ENCODE measurements at places on chromosomes 6 and 20. TPM values are rescaled to one million over a fixed set of nuclear protein-coding genes. Genes with fewer than 3 reads are reported as not detected.
A peak's percentile ranks its signal among the peaks of the same experiment; 100 is the strongest.

- H3K27ac ChIP-seq, result peak overlapping the region; percentile 89
- peaks cover 17% of the 10 kb centered on the region for H3K4me1 ChIP-seq
- H3K36me3 ChIP-seq, result no peaks in the 10 kb centered on the region
- H3K27me3 ChIP-seq, result no peaks in the 10 kb centered on the region
- peak overlapping the region; percentile 65 for H3K4me3 ChIP-seq
- DNase-seq, result peak; percentile 19
Observed at GRCh38 chr20:25042531-25043498, 15.1 kb downstream of the ACSS1 start.

- H3K4me3 ChIP-seq, result peak overlapping the region; percentile 44
- DNase-seq, result no peak
- no peaks in the 10 kb centered on the region for H3K27me3 ChIP-seq
- peak overlapping the region; percentile 60 for H3K27ac ChIP-seq
Observed at GRCh38 chr20:50481741-50482140, 28.4 kb upstream of the PTPN1 start.

GRCh38 chr6:80789912-80790570, 683.6 kb downstream of the BCKDHB start:
- H3K4me3 ChIP-seq, result no peak overlapping the region
- H3K36me3 ChIP-seq, result no peaks in the 10 kb centered on the region
- no peaks in the 10 kb centered on the region for H3K4me1 ChIP-seq
- no peak overlapping the region for H3K27ac ChIP-seq
- no peaks in the 10 kb centered on the region for H3K27me3 ChIP-seq

PPP1R16B gene
- 184 TPM for total RNA-seq

DNA sequence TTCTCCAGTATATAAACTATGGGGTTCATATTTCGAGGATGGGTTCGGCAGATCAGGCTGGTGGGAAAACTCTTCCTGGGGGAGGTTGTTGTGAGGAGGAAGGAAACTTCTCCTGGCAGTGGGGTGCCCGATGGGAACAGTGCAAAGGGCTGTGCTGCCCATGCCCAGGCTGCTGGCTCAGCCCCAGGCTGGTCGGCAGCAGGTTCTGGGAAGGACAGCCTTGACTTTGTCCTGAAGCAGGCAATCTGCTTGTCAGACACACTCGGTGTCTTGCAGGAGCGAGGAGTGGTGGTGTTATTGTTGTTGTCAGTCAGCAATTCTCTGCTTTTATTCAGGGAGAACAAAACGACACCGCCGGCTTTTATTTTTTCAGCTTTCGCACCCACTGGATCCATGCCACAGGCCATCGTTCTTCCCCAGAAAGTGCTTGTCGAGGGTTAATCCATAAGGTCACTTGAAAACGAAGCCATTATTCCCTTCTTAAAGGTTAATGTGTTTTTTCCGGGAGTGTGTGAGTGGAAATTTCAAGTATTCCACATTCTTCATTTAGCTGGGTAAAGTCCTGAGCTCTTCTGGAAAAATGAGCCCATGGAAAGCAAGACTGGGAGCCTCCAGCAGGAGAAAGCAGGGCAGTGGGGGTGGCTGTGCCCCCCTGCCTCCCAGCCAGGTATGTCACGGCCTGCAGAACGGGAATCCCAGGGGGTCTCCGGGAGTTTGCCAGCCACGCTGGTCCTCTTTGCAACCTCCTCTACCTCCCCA, 57.0 kb upstream of the STX16 start:
- H3K4me3 ChIP-seq, result no peak overlapping the region
- H3K4me1 ChIP-seq, result no peaks in the 10 kb centered on the region
- peaks cover 6% of the 10 kb centered on the region for H3K27me3 ChIP-seq

DNA sequence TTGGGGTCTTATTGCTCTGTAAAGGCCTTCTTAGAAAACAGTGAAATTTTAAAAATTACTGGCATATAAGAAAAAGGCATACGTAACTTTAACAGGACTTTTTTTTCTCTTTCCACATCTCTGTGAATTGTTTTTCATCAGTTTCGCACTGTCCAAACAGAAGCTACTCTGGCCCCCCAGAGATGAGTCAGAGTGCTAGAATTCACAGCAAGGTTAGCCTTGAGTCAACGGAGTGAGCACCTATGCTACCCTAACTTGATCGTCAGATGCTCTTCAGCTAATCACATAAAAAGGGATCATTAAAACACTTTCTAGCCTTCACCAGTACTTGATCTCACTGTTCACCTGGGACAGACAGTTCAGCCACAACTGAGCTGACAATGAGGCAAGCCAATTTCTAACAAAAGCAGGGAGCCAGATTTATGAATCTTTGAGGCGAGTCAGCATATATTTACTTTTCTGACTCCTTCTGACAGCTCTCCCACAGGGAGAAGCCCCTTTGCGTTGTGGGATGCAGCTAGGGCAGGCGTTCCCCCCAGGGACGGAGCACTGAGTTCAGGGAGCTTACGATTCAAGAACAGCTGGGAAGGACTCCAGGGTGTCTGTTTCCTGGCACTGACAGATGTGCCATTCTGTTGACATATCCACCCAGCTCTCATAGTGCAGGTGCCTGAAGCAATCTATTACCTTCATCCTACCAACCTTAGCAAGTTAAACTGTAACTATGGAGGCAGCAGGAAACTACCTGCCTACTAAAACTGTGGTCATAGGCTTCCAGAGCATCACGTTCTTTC, 46.4 kb upstream of the SPDEF start:
- no peak overlapping the region for H3K4me3 ChIP-seq
- H3K36me3 ChIP-seq, result no peaks in the 10 kb centered on the region
- no peak for DNase-seq
- H3K4me1 ChIP-seq, result peaks cover 23% of the 10 kb centered on the region
- peak overlapping the region; percentile 31 for H3K27ac ChIP-seq

RNF217 gene
- total RNA-seq, result 1.9 TPM

- peaks cover 100% of the 10 kb centered on the region for H3K4me1 ChIP-seq
- peak overlapping the region; percentile 92 for H3K27ac ChIP-seq
- peaks cover 7% of the 10 kb centered on the region for H3K36me3 ChIP-seq
- peak; percentile 69 for DNase-seq
- no peaks in the 10 kb centered on the region for H3K27me3 ChIP-seq
Observed at GRCh38 chr6:90399970-90400369, 103.3 kb upstream of the BACH2 start.

DNA sequence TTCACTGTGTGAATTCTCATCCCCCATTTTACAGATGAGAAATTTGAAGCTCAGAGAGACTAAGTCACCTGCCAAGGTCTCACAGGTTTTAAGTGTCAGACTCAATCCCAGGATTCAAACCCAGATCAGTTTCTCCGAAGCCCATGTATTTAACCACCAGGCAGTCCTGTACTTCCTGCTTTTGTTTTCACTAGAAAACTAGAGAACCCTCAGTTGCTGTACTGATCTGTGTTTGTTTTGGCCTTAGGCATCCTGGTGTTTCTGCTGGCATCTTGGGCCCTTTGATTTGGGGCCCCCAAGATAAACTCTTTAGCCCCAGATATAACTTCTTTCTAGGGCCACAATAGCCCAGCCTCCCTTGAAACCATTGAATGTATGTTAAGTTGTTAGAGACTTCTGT, 36.5 kb downstream of the PPP1R16B start:
- peak overlapping the region; percentile 75 for H3K4me3 ChIP-seq
- peak overlapping the region; percentile 95 for H3K27ac ChIP-seq
- peaks cover 92% of the 10 kb centered on the region for H3K4me1 ChIP-seq

- peak; percentile 2 for DNase-seq
- H3K27ac ChIP-seq, result peak overlapping the region; percentile 82
- no peak overlapping the region for H3K4me3 ChIP-seq
- peaks cover 11% of the 10 kb centered on the region for H3K36me3 ChIP-seq
Observed at GRCh38 chr20:20547221-20547875, 165.1 kb downstream of the RALGAPA2 start.

DNA sequence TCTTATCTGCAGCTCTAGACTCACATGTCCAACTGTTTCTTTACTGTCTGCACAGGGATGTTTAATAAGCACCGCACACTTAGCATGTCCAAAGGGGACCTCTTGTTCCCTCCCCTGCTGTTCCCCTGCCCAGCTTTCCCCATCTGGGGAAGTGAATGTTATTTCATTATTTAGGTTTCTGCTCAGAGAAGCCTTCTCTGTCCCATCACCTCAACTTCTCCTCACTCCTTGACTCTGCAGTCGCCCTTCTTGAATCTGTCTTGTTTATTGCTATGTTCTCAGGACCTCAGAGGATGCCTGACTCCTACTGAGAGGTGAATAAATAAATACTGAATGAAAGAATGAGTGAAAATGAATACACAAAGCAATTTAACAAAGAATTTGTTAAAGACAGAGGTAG, 121.0 kb downstream of the SASH1 start:
- H3K27ac ChIP-seq, result peak overlapping the region; percentile 22
- H3K4me1 ChIP-seq, result no peaks in the 10 kb centered on the region
- peaks cover 24% of the 10 kb centered on the region for H3K27me3 ChIP-seq
- no peak overlapping the region for H3K4me3 ChIP-seq

BAK1 gene
- 54.9 TPM for total RNA-seq

DNA sequence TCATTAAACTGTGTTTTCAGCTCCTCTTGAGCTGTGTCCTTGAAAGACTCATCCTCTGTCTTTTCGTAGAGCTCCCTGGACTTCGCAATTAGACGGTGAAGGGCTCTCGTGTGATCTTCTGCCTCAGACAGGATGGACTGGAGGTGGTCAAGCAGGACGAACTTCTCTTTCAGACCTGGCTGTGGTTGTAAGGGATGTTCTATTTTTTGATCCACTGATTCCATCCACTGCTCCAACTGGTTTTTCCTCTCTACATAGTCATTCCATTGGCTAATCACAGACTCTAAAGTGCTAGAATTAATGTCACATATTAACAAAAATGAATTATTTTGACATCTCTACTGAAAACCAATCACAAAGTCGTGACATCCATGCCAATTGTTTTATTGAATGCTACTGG, 250.1 kb downstream of the SYNE1 start:
- no peak for DNase-seq
- H3K36me3 ChIP-seq, result no peaks in the 10 kb centered on the region
- no peaks in the 10 kb centered on the region for H3K4me1 ChIP-seq
- no peak overlapping the region for H3K4me3 ChIP-seq

GRCh38 chr6:54102238-54102637, 9.0 kb upstream of the MLIP start:
- H3K27me3 ChIP-seq, result no peaks in the 10 kb centered on the region
- H3K36me3 ChIP-seq, result no peaks in the 10 kb centered on the region
- DNase-seq, result no peak
- no peak overlapping the region for H3K27ac ChIP-seq
- H3K4me3 ChIP-seq, result no peak overlapping the region

- DNase-seq, result no peak
- H3K27ac ChIP-seq, result no peak overlapping the region
Observed at GRCh38 chr6:132062626-132063025, 111.5 kb upstream of the CCN2 start.

DNA sequence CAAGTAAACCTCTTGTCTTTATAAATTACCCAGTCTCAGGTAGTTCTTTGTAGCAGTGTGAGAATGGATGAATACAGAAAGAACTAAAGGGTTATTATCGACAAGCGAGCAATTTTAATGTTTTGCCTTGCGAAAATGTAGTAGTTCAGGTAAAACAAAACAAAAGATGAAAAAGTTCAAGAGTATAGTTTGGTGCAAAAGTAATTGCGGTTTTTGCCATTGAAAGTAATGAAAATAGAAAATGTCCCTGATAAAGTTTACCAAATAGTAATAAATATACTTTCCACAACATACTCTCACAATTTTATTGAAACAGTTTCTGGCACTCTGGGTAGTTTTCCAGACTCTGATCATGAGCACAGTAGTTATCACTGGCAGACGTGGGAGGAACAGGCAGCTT, 71.9 kb upstream of the SLC35B3 start:
- H3K4me1 ChIP-seq, result no peaks in the 10 kb centered on the region
- no peaks in the 10 kb centered on the region for H3K27me3 ChIP-seq
- H3K4me3 ChIP-seq, result no peak overlapping the region
- DNase-seq, result no peak

GRCh38 chr6:150566486-150566885, 33.2 kb upstream of the PLEKHG1 start:
- no peak overlapping the region for H3K4me3 ChIP-seq
- peaks cover 44% of the 10 kb centered on the region for H3K27me3 ChIP-seq
- no peak for DNase-seq
- no peak overlapping the region for H3K27ac ChIP-seq
- H3K36me3 ChIP-seq, result no peaks in the 10 kb centered on the region
- no peaks in the 10 kb centered on the region for H3K4me1 ChIP-seq

DNA sequence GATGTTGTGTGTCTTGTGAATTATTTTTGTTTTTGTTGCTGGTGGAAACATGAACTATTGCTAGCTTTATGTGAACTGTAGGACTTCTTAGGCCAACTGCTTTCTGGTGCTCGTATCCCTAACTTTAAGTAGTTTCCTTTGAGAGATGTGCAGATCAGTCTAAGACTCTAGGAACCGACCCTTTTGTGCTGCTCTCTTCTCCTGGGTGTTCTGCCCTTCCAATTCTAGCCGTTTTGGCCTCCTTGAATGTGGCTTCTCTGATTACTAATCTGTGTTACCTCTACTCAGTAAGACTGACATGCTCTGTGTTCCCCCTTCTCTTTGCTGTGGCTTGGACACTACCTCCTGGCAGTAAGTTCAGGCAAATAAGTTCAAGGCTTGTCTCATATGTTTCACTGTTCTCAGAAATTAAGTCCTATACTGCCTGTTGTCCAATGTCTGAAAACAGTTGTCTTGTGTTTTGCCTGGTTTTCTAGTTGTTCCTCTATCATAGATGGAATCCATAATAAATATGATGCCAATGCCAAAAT, 58.0 kb downstream of the FOXO3 start:
- H3K36me3 ChIP-seq, result no peaks in the 10 kb centered on the region
- DNase-seq, result no peak
- peaks cover 61% of the 10 kb centered on the region for H3K4me1 ChIP-seq
- no peaks in the 10 kb centered on the region for H3K27me3 ChIP-seq
- H3K27ac ChIP-seq, result no peak overlapping the region

IL17F gene
- total RNA-seq, result 0.50 TPM

TEAD3 gene
- 1.7 TPM for total RNA-seq

- no peak overlapping the region for H3K27ac ChIP-seq
- H3K27me3 ChIP-seq, result peaks cover 19% of the 10 kb centered on the region
- H3K4me1 ChIP-seq, result no peaks in the 10 kb centered on the region
- no peaks in the 10 kb centered on the region for H3K36me3 ChIP-seq
- no peak overlapping the region for H3K4me3 ChIP-seq
Observed at GRCh38 chr6:6420107-6420506, 99.6 kb upstream of the F13A1 start.

DNA sequence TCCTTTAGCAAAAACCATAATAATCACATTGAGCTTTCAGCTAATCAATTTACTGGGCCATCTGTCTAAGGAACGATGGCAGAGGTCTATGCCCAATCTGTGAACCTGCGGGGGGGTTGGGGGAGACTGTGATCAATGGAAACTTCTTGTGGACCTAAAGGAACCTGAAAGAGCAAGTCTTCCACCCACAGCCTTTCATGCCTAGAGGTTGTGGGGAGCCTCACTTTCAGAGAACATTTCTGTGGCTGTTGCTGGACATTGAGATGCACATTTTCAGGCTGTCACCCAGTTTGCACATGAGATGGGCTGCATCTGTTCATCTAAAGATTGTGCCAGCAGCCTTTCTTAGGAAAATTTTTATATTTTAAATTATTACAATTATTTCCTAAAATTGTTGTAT, 310.0 kb upstream of the SPTLC3 start:
- no peak overlapping the region for H3K27ac ChIP-seq
- no peak overlapping the region for H3K4me3 ChIP-seq
- H3K27me3 ChIP-seq, result no peaks in the 10 kb centered on the region
- peaks cover 2% of the 10 kb centered on the region for H3K36me3 ChIP-seq
- no peaks in the 10 kb centered on the region for H3K4me1 ChIP-seq
- DNase-seq, result no peak

Data from activated T-cell treated with anti-CD3 and anti-CD28 coated beads, Interleukin-2, amount 50 U/mL, for 72 hours (primary cell).